Amniotic stem cell (primary cell): ENCODE measurements at places on chromosomes 2 and 18.

DNA sequence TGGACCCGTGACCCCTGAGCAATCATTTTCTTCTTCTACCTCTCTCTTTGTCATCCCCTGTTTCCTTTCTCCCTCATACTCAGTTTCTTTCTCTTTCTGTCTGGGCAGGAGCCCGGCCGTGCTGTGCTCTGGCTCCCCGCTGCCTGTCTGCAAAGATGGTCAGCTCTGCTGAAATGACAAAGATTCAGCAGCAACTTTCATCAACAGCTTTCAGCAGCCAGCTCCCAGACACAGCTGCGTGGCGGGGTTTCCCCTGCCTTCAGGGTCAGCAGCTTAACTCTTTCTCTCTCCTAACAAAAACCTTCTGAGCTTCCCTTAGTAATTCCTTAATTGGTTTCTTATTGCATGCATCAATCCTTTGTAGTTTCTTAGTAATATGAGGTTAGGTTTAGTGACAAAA is 1234.4 kb downstream of the CNTNAP5 start:
- DNase-seq: no peak

DNA sequence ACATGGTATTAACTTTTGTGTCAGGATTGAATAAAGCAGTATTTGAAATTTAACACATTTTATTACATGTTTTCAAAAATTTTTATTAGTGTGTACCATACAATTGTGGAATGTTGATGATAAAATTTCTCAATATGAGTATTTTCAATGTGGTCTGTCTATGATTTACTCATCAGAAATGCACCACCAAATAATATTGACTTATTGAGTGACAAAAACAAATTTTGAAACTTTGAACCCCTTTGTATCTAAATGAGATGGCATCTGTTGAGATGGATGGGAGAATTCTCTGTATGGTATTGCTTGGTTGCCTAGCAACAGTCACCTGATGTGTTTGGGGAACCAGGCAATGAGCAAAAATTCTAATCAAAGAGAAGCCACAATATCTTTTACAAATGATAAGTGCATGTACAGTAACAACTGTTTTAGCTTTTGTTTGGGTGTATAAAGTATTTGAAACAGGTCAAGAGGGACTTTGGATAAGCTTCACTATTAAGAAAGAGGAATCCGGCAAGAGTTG is 400.1 kb downstream of the CCDC85A start:
- no peak for DNase-seq

GRCh38 chr2:198928026-198928425 is 529.7 kb downstream of the SATB2 start:
- DNase-seq: no peak

GRCh38 chr2:31788273-31788672 is 207.5 kb upstream of the SRD5A2 start:
- DNase-seq: no peak

DNA sequence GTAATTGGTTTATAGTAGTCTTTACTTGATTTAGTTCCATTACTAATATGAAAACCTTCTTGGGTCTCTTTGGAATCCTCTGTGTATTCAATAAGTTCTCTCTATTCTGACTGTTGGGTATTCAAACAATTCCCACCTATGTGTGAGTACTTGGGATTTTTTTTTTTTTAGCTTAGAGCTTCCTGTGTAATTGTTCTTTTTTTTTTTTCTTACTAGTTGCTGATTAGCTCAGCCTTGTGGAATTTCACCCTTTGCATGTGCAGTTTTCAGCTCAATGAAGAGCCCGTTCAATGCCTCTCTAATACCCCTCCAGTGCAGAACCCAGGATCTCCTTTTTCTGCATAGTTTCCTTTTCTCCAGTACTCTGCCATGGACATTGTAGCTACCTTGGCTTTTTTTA is 339.1 kb upstream of the GALNT5 start:
- DNase-seq: no peak

DNA sequence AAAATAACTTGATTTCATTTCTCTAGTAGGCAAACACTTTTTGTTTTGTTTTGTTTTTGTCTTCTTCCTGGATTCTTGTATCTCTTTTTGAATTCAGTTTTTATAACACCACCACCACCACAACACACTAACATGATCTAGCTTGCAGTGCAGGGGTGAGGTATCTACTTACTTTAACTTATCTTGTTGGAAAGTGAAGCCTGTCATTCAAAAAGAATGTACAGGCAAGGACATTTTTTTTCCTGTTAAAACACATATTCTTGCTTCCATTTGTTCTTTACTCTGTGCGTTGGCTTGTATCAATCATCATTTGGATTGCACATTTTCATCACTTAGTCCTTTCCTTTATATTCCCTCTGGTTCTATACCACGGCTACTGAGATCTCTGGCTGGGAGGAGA is 824.2 kb downstream of the PLCL1 start:
- no peak for DNase-seq

GRCh38 chr2:29922605-29923004 is 1.2 kb upstream of the ALK start:
- DNase-seq: no peak

DNA sequence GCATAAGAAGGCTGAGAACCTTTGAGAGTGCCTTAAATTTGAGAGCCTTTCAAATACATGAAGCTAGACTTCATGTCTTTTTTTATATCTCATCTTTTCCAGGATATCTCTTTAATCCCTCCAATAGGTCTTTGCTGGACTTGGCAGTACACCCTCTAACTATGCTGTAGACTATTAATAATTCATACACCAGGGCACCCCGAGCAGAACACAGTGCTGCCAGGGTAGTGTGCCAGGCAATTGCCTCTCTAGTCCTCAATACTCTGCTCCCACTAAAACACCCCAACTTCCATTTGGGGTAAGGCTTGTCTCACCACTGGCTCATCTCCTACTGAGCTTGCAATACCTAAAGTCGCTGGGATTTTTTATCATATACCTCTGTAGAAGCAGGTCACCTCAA is 80.8 kb downstream of the VIT start:
- DNase-seq: no peak

GRCh38 chr2:171210864-171211431 is 50.3 kb upstream of the TLK1 start:
- DNase-seq: no peak
